ENCODE measurements at places on chromosomes 6 and 20.
A peak's percentile ranks its signal among the peaks of the same experiment; 100 is the strongest.

- DNase-seq: no peak
These were observed 11.4 kb upstream of the GJE1 start for GRCh38 chr6:142121342-142121741.

GRCh38 chr6:127497410-127497809, 21.7 kb downstream of the MTCL3 start:
- no peak for DNase-seq

- DNase-seq: no peak
These were observed 207.0 kb downstream of the CDC5L start for GRCh38 chr6:44594481-44594880.

DNA sequence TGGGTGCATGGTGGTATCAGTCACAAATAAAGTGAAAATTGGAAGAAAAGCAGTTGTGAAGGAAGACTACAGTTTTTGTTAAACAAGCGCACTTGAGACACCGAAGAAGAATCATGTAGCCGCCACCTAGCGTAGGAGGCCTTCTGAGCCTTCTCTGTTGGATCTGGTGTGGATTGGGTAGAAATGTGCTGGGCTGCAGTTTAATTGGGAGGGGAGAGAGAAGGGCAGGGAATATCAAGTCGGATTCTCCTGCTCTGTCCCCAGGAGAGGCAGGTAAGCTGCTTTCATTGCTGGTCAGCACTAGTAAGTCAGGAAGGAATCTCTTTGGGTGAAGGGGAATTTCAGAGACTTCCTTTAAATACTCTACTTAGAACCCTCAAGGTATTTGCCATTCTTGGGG, 1.2 kb upstream of the FABP7 start:
- DNase-seq: no peak

- DNase-seq: no peak
These were observed 459.9 kb upstream of the MARCKS start for GRCh38 chr6:113397236-113397635.

DNA sequence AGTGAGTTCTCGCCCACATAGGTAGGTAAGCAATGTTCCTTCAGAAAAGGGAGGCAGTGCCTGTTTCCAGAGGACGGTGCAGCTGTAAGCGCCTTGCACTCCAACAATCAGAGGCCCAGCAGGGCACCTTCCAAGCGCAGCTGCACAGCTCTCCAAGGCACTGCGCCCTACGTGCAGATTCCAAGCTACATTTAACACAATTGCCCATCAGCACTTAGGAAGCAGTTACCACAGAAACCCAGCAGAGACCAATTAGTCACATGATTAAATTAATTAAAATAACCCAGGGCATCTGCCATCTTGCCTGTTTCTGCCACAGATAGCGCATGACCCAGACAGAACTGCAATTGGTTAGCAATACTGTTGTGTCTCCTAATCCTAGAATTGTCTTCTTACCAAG, 65.5 kb downstream of the SOBP start:
- DNase-seq: no peak

- DNase-seq: no peak
These were observed 108.4 kb downstream of the PLCB4 start for GRCh38 chr20:9177278-9177677.

DNA sequence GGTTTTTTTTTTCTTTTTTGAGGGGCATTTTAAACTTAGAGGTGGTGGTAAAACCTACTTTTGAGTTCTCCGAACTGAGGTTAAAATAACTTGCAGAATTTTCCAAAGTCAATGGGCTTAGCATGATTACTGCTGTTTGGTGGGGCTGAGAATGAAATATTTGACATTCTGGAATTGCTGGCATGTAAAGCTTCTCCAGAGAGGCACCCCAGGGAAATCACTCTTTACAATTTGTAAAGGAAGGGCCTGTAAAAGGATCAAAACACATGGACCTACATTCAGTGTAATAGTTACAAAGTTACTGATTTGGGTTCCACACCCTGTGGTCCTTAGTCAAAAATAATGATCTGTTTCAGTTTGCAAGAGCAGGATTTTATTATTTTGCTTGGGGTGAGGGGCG, 5.5 kb downstream of the FAM217B start:
- DNase-seq: no peak

DNA sequence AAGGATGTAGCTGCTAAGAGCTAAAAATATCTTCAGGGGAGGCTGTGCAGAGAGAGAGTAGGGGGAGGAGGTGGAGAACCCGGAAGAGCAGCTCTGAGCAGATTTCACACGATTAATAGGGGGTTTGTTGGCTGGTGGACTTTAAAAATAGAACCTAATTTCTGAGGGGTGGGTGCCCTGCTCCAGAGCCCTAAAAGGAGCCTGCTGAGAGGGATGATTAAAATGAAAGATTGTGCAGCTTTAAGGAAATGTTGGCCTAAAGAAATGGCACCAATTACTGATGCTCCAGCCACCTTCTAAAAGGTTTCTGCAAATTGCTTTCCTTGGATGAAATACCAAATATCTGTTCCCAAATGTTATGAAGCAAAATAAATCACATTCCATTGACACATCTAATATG, 202.8 kb upstream of the BTBD3 start:
- DNase-seq: no peak

GRCh38 chr6:29737707-29738630, 14.7 kb downstream of the HLA-F start:
- no peak for DNase-seq

DNA sequence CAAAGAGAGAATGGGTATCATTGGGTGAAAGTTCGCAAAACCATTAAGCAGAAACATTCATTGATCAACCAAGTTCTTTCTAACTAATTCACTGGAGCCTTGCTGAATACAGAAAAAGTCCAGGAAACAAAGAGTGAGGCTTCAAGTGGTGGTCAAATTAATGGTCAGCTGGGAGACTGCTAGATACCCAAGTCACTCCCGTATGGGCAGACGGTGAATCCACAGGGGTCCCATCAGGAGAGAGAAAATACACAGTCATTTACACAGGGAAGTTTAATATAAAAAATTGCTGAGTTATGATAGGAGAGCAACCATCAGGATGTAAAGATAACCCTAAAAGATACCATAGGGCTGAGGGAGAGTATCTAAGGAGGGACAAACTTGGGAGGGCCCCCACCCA, 198.7 kb upstream of the DTNBP1 start:
- no peak for DNase-seq

GRCh38 chr20:16273812-16274555, 299.3 kb downstream of the KIF16B start:
- no peak for DNase-seq

- no peak for DNase-seq
These were observed 557.3 kb downstream of the CD109 start for GRCh38 chr6:74253261-74253660.

- no peak for DNase-seq
These were observed 224.8 kb upstream of the MARCKS start for GRCh38 chr6:113632220-113632864.

DNA sequence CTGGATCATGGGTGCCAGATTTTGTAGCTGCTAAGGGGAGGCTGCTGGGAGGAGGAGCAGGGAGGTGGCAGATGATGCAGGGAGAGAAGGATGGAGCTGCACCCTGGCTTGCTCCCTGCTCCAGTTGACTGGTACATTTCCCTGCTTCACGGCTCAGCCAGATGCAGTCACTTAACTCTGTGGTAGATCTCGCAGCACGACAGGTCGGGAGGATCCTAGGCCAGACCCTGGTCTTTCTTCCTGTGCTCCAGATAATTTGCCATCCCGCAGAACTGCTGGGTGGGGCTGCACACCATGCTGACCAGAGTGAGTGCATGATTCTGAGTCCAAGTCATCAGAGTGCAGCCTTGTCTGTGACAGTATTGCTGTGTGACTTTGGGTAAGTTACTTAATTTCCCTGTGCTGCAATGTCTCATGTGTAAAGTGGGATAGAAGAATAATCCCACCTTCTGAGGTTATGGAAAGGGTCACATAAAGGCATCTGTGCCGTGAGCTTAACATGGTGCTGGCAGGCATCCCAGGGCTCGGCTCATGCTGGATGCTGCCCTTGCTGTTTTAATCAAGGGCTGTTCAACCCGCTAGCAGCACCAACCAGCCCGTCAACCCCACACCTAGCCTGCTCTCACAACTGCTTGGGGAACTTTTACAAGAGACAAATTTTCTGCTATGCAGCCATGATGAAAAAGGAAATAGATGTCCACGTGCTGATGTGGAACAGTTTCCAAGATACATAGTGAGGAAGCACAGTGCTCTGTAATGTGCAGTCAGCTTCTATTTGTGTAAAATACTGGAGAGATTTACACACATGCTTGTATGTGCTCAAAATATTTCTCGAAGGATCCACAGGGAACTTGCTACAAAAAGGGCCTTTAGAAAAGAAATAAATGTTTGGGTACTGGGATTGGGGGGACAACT, 257.9 kb downstream of the CDH26 start:
- no peak for DNase-seq

GRCh38 chr20:51014797-51015722, 7.8 kb downstream of the KCNG1 start:
- DNase-seq: no peak

DNA sequence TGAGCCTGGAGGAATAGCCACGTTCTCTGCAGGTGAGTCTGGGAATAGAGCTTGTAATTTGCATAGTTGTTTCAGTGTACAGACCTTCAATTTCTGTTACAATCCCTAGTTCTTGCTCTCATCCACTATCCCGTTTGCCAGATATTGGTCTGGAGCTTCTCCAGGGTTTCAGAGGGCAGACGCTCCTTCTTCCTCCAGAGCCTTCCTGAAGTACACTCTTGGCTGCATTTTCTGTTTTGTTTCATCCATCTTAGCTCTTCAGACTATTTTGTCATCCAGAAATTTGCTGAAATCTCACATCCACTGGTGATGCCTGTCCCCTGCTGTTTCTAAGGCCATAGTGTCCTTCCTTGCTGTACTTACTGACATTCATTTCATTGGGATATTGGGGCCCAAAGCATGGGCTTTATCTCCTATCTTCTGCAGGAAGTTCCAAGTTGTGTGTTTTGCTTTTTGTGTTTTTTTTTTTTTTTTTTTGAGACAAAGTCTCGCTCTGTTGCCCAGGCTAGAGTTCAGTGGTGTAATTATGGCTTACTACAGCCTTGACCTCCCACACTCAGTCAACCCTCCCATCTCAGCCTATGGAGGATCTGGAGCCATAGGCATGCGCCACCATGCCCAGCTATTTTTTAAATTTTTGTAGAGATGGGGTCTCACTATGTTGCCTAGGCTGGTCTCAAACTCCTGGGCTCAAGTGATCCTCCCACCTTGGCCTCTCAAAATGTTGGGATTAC, 18.7 kb downstream of the CDS2 start:
- DNase-seq: no peak

DNA sequence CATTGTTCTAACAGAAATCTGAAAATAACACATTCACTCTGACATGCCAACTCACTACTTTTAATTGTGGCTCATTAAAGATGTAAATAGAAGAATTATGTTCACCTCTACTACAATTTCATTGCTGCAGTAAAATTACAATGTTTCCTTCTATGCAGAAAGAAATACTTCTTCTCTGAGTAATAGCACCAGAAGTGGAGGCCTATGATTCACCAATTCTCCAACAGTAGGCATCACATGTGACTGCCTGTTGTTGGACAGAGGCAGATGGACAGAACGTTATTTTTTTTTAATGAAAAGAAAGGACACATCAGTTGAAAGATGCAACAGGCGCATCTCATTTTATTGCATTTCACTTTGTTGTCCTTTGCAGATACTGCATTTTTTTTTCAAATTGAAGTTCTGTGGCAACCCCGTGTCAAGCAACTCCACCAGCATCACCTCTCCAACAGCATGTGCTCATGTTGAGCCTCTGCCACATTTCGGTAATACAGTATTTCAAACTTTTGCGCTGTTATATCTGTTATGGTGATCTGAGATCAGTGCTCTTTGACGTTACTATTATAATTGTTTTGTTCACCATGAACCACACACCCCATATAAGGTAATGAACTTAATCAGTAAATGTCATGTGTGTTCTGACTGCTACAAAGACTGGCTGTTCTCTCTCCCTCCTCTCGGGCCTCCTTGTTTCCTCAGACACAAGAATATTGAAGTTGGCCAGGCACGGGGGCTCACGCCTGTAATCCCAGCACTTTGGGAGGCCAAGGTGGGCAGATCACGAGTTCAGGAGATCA, 121.4 kb downstream of the ATXN1 start:
- DNase-seq: no peak

DNA sequence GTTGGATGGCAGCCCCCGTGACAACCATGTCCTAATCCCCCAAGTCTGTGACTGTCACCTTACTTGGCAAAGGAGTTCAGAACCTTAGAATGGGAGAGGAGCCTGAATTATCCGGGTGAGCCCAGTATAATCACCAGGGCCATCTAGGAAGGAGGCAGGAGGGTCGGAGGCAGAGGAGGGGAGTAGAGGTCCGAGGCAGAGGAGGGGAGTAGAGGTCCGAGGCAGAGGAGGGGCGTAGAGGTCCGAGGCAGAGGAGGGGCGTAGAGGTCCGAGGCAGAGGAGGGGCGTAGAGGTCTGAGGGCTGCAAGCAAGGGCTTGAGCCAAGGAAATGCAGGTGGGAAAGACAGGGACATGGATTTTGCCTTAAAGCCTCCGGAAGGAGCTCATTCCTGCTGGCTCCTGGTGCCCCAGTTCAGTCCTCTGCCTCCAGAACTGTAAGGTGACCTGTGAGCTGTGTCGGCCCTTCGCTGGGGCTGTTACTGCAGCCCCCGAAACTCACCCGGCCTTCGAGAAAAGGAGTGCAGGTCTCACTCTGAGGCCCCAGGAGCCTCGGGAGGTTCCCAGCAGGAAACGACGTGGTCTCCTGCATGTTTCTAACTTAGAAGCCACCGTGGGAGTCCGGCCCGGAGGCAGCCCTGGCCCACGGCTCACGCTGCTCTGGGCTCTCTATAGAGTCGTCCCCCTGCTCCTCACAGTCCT, 20.0 kb upstream of the SLCO4A1 start:
- no peak for DNase-seq

DNA sequence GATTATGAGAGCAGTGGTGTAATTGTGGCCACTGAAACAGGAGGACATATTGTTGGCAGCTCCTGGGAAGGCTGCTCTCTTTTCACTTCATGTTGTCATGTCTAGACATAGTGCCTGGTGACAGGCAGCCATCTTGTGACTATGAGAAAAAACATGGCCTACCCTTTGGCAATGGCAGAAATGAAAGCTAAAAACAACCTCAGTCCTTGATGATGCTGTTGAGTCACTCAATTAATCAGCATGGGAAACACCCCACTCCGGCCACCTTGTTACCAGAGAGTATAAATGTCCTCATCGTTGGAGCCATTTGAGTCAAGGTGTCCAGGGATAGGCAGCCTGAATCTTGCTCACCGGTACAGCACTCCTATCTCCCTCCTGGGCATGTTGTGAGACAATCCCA, 31.2 kb upstream of the HMGA1 start:
- no peak for DNase-seq

GRCh38 chr6:37648465-37649330, 49.0 kb downstream of the MDGA1 start:
- peak; percentile 18 for DNase-seq

DNA sequence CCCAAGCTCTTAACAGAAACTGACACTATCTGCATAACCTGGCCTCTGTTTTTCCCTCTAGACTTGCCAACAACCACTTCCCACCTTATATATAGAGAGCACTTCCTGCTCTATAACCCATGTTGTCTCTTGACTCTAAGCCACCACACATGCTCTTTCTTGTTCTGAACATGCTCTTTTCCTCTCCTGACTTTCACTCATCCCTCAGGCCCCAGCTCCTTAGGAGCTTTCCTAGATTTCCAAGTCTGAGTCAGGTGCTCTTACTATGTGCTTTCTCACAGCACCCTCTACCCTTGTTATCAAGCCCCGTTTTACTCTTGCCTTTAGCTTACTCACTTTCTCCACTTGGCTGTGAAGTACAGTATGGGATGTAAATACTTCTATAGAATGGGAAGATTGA, 143.9 kb upstream of the EYA4 start:
- no peak for DNase-seq

Data from activated naive CD4-positive, alpha-beta T cell (primary cell).